ENCODE measurements at places on chromosomes 11 and 22.

- no peak for DNase-seq
These were observed 35.1 kb downstream of the TP53I11 start for GRCh38 chr11:44915621-44916020.

DNA sequence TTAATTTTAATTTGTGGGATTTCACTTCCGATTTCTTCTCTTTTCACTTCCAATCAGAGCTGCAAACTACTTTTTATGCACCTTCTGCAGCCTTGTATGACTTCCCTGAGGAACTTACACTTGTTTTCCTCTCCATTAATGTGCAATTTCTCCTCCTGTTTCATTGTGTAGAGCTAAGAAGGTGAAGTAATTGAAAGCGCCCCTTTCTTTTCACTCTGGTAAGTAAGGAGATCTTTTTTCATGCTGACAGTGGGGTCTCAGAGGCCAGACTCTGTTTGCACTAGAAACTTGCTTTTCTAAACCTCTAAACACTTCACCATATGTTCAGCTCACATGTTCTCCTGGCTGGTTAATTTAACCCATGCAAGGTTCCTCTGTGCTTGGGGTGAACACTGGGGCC is 117.0 kb downstream of the FANCF start:
- DNase-seq: no peak

DNA sequence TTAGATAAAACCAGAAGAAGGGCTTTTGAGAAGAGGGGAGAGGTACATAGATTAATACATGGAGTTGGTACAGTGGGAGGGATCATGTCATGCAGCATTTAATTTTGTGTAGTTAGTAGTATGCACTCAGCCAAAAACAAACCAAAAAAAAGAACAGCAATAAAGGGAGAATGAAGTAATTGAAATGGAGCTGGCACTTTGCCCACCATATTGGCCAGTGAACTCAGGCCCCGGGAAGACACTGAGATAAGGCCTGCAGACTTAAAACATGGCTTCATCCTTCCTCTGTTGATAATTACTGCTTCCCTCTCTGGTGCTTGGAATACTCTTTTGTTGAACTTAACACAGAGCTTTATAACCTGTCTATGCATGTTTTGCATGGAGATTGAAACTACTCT is 3.1 kb downstream of the PANX1 start:
- no peak for DNase-seq

GRCh38 chr22:35854334-35854733 is 136.7 kb downstream of the APOL5 start:
- DNase-seq: no peak

GRCh38 chr11:78030429-78031325 is 7.6 kb upstream of the KCTD14 start:
- no peak for DNase-seq

DNA sequence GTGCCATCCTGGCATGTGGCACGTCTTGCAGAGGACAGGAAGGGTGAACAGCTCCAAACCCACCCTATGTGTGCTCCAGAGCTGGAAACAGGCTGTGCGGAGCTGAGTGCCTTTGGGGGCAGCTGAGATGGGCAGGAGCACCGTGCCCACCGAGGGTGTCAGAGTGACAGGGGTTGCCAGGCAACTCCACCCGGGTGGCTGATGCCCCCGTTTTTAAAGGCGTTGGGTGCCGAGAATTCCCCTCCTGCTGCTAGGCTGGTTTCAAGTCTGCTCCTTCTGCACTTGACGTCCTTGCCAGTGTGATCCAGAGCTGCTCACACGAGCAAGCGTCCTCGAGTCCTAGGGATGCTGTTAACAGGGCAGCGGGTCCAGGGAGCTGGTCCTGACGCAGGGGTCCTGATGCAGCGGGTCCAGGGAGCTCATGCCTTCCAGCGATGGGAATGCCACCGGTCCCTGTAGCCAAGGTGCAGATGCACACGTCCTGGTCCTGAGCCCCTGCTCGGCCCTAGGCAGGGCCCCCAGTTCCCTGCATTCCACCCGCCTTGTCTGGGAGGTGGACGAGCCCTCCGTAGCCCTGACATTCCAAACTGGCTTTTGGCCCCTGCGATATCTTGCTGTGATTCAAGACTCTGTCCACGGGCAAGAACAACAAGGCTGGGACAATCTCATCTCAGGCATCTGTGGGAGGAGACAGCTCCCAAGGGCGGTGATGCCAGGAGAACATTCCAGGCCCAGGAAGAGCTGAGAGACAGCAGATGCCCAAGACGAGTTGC is 4.9 kb downstream of the KCNQ1 start:
- DNase-seq: no peak

GRCh38 chr22:33741025-33741424 is 179.3 kb downstream of the LARGE1 start:
- no peak for DNase-seq

DNA sequence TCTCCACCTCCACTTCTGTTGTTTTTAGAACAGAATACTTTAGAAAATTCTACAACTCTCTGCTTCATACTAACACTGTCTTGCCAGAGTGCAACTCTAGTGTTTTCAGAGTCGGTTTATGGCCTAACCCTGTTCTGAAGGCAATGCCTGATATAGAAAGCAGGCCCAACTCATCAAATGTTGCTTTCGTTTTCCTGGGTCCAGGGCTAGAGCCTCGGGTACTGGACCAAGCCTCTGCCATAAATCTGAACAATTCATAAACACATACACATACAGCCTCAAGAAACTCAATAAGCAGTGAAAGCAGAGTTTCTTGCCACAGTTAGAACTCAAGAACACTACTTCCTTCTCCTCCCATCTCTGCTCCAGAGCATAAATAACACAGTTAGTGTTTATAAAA is 9.8 kb downstream of the TMEM218 start:
- DNase-seq: no peak

- DNase-seq: no peak
These were observed 81.9 kb upstream of the WNT7B start for GRCh38 chr22:46058591-46059519.

DNA sequence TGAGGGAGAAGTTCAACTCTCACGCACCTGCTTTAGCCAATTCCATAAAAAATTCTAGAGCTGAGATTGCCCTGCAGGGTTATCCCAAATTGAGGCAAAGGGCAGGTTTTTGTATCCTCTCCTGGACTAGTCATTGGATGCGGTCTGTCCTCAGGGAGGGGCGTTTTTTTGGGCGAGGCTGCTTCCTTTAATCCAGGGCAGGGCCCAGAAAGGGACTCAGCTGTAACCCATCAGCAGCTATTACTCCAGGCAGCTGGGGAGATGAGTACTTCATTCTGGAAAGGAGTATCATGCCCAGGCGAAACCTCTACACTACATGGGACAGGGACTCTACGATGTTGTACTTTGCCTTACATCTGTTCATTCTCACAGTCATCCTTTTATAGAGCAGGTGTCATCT is 103.3 kb downstream of the SCN3B start:
- no peak for DNase-seq

GRCh38 chr22:44665115-44665514 is 36.9 kb upstream of the PRR5 start:
- DNase-seq: no peak

- DNase-seq: no peak
These were observed 162.5 kb downstream of the ETS1 start for GRCh38 chr11:128424851-128425285.

Measured in cortex of kidney (tissue), 1 donor.